ENCODE measurements at places on chromosomes 4 and X.

- peak; percentile 0 for DNase-seq
Measured at GRCh38 chrX:132636080-132636479, 147.2 kb upstream of the MBNL3 start.

DNA sequence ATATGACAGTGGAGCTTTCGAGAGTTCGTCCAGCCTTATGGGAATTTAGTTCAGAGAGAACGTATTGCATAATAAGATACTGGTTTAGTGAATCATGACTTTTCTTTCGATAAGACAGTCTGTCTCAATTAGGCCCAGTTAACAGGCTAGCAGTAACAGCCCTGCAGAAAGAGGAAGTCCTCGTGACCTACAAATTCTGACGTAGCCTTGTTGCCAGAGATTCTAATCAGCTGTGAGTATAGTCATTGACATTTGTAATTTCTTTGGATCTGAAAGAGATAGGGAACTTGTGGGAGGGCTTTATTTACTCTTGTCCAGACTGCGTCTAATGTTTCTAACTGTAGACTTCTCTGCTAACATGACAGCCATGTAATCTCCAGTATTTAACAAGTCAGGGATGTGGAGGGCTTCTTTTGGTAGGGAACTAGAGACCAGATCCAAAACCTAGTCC, 15.8 kb downstream of the ART3 start:
- DNase-seq: no peak

DNA sequence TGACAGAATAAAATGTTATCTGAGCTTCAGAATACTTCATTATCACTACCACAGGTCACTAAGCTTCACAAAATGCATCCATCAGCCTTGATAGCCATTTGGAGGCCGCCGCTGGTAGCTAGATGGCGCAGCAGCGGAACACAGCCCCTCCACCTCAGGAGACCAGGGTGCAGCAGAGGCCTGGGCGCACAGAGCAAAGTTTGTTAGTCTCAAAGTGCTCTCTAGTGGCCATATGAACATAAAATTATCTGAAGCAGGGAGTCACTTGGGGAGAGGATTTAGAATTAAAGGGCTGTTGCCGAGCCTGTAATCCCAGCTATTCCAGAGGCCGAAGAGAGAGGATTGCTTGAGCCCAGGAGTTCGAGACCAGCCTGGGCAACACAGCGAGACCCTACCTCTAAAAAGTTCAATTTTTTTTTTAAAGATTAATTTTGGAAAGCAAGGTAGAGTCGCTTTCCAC, 8.1 kb upstream of the DCTD start:
- DNase-seq: peak; percentile 85

GRCh38 chr4:169620880-169621248, 486 bp downstream of the CLCN3 start:
- DNase-seq: peak; percentile 41

DNA sequence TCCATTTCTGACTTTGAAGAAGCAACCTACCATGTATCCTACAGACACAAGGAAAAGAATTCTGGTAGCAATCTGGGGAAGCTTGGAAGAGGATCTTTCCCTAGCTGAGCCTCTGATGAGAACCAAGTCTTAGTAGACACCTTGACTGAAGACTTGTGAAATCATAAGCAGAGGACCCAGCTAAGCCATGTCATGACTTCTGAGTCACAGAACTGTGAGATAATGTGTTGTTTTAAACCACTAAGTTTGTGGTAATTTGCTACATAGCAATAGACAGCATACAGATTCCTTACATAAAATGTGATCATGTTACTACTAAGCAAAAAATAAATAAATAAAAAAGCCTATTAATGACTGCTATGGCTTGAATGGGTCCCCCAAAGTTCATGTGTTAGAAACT, 71.3 kb upstream of the ANKRD50 start:
- no peak for DNase-seq

DNA sequence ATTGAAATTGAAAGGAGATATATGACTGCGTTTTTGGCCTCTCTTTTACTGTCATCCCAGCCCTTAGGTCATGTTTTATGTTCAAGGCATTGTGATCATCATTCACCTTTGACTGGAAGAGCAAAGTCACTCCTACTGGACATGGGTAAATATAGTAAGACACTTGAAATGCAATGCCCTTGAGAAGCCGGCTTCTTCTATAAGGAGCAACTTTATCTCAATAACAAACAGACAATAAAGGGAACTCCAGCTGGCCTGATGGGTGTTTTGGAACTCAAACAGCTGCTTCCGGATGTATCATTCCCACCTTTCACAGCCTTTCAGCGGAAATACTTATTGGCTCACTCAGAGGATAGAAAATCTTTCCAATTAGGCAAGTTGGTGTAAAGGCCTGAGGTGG, 65.1 kb upstream of the C4orf54 start:
- DNase-seq: no peak

- no peak for DNase-seq
Measured at GRCh38 chr4:140097572-140097971, 56.4 kb downstream of the MAML3 start.

DNA sequence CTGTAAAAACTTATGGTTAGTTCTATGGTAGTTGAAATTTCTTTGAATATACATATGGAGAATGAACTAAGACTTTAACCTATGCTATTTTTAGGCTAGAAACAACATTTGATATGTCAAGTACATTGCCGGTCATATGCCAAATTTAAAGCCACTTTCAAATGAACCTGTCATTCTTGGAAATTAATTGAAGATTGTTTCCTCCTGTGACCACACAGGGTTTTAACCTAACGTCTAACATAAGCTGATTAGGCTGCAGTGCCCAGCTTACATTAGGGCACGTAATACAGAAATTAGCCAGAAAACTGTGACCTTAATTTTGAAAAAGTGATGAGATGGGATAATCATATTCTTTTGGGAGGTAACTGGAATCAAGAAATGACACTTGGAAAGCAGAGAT, 645.9 kb downstream of the FSTL5 start:
- DNase-seq: peak; percentile 20

GRCh38 chr4:973431-974397, at the start of gene DGKQ:
TSS of gene DGKQ (minus strand) at chr4:973569. CDS start at chr4:973482, 87 bp downstream.
- DNase-seq: peak; percentile 66

- DNase-seq: no peak
Measured at GRCh38 chr4:2830632-2831610, 12.7 kb upstream of the ADD1 start.

- no peak for DNase-seq
Measured at GRCh38 chr4:108484187-108484586, 136.2 kb upstream of the RPL34 start.

DNA sequence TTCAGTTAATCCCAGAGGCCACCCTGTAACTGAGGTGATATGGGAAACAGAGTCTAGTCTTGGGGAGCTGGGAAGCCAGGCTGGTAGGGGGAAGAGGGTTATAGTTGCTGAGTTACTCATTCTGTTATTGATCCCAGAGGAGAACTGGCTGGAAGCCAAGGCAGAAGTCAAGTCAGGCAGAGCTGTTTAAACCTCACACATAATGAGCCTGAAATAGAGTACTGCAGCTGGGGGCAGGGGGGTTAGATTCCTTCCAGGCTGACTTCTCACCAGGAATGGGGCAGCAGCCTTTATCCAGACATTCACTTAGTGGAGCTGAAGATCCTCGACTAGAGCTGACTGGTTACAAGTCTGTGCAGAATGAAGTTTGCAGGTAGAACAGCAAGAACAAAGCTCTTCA, 144.9 kb downstream of the C4orf33 start:
- DNase-seq: peak; percentile 72

DNA sequence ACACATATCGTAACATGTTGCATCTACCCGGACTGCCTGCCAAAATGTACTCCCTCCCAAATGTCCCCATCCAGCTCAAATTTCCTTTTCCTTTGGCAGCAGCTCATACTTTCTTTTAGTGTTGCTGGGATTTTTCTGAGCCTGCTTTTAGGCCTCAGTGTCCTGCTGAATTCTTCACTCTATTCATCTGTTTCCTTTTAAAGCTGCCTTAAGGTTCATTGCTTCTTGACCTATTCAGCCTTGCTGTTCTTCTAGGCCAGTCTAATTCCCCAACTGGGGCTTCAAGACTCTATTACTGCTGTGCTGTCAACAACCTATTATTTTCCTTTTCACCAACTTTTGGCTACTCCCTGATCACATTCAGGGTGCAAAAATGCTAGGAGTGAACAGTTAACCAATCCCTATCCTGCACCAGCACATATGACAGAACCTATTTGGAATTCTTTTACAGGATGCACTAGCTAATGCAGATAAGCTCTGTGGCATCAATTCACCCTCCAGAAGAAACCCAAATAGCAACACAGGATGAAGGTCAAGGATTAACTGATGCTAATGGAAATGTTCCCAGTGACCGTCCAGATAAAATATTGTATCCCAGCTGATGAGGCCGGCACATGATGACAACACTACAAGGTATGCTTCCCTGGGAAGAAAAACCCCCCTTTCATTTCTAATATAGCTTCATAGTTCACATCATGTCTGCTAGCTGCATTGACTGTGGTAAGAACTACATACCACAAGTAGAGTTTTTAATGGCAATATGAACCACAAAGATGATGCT, 114.7 kb upstream of the TTC29 start:
- DNase-seq: no peak

GRCh38 chr4:52143815-52144214, 92.7 kb downstream of the SPATA18 start:
- DNase-seq: no peak

DNA sequence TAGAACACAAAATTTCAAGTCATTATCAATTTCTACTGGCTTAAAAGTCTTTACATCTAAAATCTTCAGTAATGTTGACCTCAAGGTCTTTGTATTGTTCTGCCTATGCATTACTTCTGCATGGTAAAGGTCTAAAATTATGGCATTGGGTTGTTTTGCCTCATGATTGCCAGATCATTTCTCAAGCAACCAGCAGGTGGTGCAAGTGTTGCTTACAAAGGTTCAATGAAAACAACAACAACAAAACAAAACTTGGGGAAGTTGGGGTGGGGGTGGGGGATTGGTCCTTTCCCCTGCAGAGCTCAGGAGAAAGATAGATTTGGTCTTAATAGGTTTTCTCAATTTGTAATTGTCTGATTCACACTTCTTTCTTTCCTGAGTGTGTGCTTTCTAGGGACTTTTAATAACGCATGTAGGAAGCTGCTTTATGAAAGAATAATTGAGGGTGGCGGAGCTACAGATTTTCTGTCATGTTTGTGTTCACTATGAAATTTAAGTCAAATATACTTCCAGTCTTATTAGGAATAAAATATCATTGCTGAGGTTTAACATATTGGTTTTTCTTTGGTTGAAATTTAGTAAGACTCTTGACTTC, 145.1 kb downstream of the COL4A5 start:
- DNase-seq: peak; percentile 38

GRCh38 chr4:83115000-83115399, 471 bp upstream of the PLAC8 start:
- DNase-seq: no peak

DNA sequence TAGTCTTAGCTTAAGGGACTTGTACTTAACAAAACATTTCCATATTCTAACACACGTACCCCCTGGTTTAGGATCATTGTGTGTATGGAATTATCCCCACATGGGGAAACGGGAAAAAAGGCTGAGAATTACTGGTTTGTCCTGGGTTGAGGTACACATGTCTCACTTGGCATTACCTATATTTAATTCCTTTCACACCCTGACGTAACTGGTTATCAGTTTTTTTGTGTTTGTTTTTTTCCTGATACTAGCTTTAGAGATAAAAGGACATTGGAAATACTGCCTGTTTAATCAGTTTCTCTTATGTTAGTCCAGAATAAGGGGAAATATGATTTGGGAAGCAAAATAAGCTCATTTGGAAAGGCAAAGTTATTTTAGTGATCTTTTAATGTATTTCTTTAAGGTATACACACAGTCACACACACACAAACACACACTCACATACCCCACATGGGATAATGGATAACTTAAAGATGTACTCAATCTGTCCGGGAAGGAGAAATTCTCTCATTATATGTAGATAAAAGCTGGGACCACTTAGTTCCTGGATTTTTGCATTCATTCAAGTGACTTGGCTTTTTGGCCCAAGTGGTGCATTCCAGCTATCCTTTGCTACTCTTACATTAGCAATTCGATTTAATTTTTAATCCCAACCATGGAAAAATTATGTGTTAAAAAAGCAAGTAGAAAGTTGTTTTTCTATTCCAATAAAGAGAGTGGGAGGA, 13.0 kb downstream of the SEPTIN11 start:
- DNase-seq: no peak

DNA sequence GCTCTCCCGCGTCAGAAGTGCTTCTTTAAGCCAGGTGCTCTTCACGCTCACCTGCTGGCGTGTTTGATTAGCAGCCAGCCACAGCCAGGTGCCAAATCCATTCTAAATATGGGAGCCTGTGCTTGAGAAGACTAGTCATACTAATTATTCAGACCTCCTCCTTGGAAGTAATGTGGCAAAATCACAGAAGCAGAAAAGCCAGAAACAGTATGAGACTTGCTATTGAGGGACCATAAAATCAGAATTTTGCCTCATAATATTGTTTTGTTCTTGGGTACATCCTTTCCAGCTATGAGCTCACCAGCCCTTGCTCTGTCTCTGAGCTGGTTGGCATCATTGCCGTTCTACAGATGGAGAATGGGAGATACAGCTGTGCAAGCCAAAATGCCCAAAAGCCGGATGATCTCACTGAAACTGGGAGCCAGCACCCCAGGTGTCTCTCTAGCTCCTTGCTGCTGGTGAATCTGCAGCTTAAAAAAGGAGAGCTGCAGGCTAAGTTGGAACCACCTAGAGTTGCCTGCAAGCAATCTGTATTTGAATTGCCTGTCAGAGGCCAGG, 205.4 kb downstream of the SHROOM3 start:
- DNase-seq: no peak

GRCh38 chrX:115174548-115174947, 14.7 kb upstream of the RBMXL3 start:
- DNase-seq: no peak

DNA sequence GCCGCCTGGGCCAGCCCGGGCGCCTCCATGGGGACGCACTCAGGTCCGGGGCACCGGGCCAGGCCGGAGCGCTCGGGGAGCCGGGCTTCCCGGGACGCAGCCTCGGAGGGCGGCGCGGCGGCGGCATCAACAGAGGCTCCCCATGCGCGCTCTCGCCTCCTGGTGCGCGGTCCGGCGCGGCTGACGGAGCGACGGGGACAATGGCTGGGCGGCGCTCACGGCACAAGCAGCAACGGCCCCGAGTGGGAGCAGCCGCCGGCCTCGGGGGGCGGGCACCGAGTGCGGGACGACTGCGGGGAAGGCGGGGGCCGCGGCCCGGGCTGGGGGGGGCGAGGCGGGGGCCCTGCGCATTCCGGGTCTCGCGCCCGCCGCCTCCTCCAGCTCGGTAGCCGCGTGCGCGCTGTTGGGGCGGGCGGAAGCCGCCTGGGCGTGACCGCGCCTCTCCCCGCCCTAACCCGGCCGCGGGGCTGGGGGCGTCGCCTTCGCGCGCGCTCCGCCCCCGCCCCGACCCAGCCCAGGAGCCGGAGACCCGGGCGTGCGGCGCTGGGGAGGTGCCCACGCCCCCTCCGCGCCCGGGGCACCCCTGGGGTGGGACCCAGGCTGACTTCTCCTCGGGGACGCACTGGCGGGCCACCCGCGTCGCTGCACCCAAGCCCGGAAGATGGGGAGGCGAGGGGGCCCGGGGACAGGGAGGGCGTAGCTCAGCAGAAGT, at the start of gene PRKX:
PRKX (minus strand) TSS at position 425 of the 712 bp plus-strand sequence; CDS start at position 29, 396 bp downstream.
- DNase-seq: peak; percentile 67

DNA sequence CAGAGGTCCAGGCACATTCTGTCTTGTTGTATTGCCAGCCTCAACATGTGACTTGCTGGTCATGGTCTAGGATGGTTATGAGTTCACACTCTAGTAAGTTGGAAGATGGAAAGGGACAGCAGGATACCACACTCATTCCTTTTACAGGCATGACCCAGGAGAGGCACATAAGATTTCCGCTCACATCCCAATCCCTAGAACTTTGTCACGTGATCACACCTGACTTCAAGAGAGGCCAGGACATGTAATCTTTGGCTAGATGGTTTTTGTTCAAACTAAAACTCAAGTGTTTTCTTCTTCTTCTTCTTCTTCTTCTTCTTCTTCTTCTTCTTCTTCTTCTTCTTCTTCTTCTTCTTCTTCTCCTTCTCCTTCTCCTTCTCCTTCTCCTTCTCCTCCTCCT, 53.4 kb upstream of the ARX start:
- no peak for DNase-seq
